Stimulated activated CD8-positive, alpha-beta memory T cell treated with anti-CD3 and anti-CD28 coated beads, Interleukin-7, amount 100 ng/mL, for 24 hours (primary cell): ENCODE measurements at places on chromosomes 5 and 9.

GRCh38 chr9:125493881-125494652 is 212.9 kb downstream of the MAPKAP1 start:
- no peak for DNase-seq

DNA sequence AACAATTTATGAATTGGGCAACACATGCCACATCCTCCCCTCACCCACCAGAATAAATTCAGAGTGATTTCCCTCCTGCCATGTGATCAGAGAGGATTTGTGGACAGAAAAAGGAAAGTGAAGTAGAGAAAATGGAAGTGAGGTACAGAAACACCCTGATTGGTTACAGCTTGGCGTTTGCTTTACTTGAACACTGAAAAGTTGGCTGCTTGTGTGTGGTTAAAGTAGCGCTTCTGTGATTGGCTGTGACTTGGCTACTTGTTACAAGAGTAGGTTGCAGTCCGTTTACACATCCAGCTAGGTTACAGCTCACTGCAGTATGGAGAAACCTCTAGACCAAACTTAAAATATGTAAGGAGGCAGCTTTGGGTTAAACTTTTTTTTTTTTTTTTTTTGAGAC is 205.2 kb upstream of the ZNF608 start:
- no peak for DNase-seq

DNA sequence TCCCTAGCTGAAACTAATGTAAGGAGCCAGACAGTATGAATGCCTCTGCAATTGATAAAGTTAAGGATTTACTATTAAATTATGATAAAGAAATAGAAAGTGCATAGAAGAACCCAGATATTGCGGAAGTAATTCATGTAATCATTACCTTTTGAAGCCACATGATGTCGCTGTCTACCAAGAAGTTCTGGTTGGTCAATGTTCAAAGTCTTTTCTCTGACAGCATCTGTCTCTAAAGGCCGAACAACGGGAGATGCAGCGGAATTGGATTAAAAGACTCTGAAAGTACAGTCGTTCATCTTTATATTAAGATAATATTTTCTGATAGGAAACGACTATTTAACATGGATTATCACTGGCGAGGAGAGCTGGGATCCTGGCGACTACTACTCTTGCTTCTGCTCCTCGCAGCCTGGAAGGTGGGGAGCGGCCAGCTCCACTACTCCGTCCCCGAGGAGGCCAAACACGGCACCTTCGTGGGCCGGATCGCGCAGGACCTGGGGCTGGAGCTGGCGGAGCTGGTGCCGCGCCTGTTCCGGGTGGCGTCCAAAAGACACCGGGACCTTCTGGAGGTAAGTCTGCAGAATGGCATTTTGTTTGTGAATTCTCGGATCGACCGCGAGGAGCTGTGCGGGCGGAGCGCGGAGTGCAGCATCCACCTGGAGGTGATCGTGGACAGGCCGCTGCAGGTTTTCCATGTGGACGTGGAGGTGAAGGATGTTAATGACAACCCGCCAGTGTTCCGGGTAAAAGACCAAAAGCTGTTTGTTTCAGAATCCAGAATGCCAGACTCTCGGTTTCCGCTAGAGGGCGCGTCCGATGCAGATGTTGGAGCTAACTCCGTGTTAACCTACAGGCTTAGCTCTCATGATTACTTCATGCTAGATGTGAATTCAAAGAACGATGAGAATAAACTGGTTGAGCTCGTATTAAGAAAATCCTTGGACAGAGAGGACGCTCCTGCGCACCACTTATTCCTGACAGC is at the start of gene PCDHA8:
Gene PCDHA8, plus strand, starts transcription at position 210 of the 985 bp plus-strand sequence. Its CDS starts 135 bp downstream, at position 345.
- no peak for DNase-seq

DNA sequence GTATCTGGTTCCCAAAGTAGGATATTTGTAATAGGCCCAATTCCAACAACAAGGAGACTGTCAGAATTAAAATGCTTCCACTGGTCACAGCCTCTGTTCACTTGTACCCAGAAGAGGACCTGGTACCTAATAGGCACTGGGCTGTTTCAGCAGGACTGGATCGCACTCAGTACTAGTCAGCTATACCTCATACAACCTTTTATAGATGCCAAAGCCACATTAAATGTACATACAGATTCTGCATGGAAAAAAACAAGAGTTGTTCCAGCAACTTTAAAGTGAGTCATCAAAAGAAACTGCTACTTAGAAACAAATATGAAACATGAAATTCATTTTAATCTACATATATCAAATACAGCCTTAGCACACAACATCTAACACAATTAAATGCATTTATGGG is 87.5 kb downstream of the GPR21 start:
- no peak for DNase-seq

GRCh38 chr5:102119252-102119651 is 176.8 kb downstream of the SLCO4C1 start:
- no peak for DNase-seq

- no peak for DNase-seq
Observed at GRCh38 chr9:74281674-74282073, 215.5 kb upstream of the RORB start.

DNA sequence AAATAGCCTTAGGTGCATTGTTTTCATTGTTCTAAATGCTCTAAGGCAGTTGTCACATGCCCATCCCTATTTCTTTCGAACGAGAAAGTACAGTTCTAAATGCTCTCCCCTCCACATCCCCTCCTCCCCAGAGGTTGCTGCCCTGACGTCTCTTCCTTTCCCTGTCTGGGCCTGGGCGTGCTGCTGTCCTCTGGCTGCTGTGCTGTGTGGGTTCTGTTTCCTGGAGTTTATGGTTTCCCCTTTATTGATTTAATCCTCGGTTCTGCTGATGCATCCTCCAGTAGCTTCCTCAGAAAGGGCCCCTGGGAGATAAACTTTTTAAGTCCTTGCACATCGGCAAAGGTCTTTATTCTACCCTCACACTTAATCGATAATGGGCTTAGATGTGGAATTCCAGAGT is 48.8 kb downstream of the MVB12B start:
- no peak for DNase-seq

GRCh38 chr9:95092262-95093072 is 225.0 kb downstream of the FANCC start:
- DNase-seq: no peak

DNA sequence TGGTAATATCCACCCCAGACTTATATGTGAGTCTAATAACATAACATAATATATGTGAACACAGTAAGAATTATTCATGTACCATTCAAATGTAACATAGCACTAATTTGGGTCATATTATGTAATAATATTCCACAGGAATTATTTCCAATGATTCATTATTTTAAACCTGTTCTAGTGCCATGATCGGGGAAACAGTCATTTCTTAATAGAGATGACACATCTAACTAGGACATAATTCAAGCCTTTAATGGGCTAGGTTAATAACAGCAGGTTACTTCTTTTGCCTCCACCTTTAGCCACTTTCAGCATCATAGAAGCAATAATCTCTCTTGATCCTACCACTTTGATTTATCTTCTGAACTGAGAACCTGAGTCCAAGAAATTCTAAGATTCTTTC is 12.3 kb downstream of the SPINK9 start:
- DNase-seq: no peak
